Stimulated activated CD4-positive, alpha-beta T cell treated with anti-CD3 and anti-CD28 coated beads, Interleukin-12 subunit alpha, Interleukin-12 subunit beta, amount 100 ng/mL, for 48 hours (primary cell): ENCODE measurements at places on chromosomes 7 and 10.

GRCh38 chr10:119633538-119634218 lies 17.5 kb upstream of the BAG3 start:
- no peak for DNase-seq

DNA sequence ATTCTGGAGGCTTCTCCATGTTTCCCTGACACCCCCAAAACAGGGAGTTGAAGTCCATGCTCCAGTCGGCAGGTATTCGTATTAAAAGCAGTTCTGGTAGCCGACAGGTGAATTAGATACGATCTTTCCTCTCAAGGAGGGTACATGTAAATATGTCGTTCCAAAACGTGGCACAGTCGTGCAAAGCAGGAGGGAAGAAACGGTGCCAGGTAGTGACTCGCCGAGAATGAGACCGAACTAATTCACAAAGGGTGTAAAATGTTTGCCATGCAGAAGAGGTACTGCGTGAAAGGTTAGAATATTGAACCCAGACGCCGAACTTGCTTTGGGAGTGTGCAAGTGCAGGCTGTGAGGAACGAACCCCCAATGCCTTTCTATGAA lies 483 bp downstream of the EDRF1 start:
- no peak for DNase-seq

GRCh38 chr10:114206902-114207301 lies 27.7 kb downstream of the TDRD1 start:
- DNase-seq: no peak

- DNase-seq: no peak
Observed at GRCh38 chr10:52145636-52146035, 168.4 kb upstream of the DKK1 start.

- no peak for DNase-seq
Observed at GRCh38 chr7:43700646-43701499, 28.4 kb downstream of the COA1 start.

GRCh38 chr10:80633383-80633860 lies 95.7 kb downstream of the SH2D4B start:
- DNase-seq: no peak

GRCh38 chr7:154482863-154483262 lies 430.7 kb downstream of the DPP6 start:
- DNase-seq: no peak

DNA sequence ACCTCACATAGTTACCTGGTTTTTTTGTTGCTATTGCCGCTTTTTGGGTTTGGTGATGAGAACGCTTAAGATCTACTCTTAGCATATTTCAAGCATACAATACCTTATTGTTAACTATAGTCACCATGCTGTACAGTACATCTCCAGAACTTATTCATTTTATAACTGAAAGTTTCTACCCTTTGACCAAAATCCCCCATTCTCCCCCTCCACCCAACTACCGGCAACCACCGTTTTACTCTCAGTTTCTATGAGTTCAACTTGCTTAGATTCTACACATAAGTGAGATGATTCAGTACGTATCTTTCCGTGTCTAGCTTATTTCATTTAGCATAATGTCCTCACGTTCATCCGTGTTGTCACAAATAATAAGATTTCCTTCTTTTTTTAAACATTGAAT lies 86.7 kb upstream of the IL6 start:
- peak; percentile 47 for DNase-seq

- no peak for DNase-seq
Observed at GRCh38 chr7:102279537-102280400, 6.9 kb upstream of the SH2B2 start.

GRCh38 chr10:27719052-27719451 lies 26.6 kb downstream of the MKX start:
- DNase-seq: no peak

GRCh38 chr7:2037808-2038522 lies 194.8 kb downstream of the MAD1L1 start:
- no peak for DNase-seq

- no peak for DNase-seq
Observed at GRCh38 chr10:17993361-17993760, 41.6 kb downstream of the SLC39A12 start.

GRCh38 chr7:121428855-121429489 lies 32.9 kb upstream of the FAM3C start:
- no peak for DNase-seq

- no peak for DNase-seq
Observed at GRCh38 chr10:130009228-130009627, 45.2 kb upstream of the EBF3 start.

DNA sequence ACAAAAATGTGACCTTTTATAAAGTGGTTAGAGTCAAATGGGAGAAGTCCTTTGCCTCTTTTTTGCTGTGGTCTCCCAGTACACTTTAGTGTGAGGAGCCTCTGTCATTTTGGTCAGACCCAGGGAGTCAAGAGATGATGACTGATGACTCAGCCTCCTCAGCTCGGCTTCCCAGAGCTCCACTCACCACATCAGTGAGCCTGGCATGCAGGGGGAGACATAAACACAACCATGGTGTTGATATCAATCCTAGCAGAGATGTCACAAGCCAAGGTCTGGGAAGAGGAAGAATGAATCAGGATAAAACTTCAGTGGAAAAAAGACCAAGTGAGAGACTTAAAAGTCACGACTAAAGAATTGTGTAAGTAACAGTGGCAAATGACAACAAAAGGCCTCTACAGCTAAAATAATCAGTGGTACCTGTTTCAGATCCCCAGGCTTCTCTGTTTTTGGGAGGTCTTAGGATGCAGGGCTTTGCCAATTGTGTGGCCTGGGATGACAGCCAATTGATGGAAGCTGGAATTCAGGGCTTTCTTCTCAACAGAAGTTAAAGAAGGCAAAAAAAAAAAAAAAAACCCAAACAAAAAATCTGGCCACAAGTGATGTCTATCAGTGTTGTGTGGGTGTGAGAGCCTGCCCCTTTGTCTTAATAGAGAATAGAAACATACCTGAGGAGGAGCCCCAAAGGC lies 50.2 kb downstream of the TFAM start:
- no peak for DNase-seq

GRCh38 chr7:4241791-4242190 lies 440.3 kb upstream of the FOXK1 start:
- DNase-seq: no peak

GRCh38 chr10:117652228-117653169 lies 110.0 kb downstream of the EMX2 start:
- DNase-seq: no peak
